OCI-M1 (cell line): ENCODE measurements at places on chromosomes 11 and 22.

DNA sequence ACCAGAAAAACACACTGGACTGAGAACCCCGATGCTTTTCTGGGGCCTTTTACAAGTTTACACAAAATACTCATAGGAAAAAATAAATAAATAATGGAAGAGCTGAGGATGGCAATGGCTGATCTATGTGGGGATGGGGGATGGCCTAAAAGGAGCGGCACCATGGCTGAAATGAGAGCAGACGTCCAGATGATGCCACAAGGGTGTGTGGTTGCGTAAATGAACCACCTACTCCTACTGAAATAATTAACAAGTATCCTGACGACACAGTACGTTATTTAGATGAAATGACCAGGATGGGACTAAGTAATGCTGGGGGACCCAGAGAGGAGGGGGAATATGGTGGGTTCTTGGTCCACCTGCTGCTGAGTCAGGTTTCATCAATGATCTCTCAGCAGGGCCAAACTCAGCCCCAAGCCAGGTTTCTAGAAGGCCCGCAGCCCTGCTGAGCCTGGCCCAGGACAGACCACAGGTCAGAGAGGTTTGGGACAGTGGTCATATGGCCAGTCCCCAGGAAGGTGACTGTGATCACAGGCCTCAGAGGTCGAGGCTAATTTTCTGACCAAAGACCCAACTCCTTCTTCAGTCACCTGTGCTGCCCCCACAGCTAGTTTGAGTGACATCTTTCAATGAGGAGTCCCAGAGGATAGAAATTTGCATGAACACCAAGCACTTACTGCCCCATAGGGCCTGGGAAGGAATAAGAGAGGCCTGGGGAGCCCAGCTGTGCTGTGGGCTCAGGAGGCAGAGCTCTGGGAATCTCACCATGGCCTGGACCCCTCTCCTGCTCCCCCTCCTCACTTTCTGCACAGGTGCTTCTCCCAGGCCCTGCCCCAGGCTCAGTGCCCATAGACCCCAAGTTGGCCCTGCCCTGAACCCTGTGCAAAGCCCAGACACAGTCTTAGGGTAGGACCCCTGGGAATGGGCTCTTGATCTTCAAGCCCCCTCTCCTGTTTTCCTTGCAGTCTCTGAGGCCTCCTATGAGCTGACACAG, 76.3 kb upstream of the IGLL5 start:
- DNase-seq = no peak

DNA sequence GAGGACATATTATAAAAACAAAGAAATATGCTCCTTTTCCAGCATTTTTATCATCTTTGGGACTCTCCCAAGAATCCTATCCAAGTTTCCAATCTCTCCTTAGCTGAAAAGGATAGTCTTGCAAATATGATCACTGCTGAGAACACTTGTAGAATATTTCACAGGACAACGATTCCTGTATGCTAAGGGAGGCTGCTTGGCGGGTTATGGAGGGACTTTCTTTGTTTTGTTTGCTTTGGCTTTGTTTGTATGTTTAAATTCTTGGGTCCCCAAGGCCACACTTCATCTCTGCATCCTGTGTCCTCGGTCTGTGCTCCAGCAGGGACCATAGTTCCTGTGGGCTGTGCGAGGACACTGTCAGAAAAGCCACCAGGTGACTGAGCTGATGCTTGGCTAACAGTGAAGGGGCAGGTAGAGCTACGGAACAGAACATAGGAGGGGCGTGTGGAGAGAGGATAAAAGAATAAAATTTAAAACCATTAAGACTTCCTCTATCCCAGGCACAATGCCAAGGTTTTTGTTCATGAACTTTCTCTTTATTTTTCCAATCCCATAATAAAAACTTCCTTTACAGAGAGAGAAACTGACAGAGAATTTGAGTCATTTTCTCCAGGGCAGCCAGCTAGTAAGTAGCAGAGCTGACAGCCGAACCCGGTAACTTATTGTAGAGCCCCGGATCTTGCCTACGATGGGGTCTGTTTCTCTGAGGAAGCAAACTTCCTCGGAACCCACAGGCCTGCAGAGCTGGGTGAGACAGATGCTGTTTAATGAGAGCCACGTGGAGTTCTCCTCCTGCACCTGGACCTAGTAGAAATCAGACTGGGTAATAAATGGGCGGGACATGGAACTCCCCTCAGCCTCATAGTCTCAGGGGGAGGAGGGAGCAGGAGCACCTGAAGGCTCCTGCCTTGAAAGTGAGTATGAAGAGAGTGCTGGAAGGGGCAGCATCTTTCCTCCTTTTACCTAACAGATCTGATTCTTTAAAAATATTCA, at the start of gene IZUMO1R:
TSS of gene IZUMO1R (plus strand) at position 615 of the 993 bp plus-strand sequence. CDS start 1,057 bp downstream, outside the sequence.
- DNase-seq = no peak

DNA sequence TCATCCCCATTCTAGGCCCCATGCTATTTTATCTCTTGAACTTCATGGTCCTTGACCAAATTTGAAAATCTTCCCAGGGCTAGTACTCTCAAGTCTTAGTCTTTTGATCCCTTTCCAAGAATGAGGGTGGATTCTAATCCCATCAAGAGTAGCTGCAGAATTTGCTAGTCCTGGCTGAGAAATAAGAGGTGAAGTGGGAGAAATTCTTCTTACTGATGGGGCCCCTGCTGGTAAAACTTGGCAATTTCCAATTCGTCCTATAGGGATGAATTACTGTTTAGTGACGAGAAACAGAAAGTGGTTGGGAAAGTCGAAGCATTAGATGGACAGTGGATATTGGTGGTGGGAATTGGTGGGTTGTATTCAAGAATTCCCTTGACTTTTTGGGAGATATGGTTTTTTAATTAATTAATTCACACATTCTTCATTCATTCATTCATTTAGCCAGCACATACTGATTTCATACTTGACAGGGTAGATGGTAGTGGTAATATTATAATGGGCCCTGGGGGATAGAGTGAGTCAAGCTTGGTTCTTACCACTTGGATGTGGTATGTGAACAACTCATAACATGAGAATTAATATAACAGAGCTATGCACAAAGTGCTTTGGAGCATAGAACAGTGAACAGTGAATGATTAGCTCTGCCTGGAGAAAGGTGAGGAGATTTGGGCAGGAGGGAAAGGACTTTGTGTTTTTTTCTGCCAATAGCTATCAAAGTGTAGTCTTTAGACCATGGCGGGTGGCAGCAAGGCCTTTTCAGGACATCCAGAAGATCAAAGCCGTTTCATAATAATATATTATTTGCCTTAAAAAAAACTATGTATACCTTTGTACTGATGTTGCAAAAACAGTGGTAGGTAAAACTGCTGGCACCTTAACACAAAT, 103.8 kb downstream of the STIM1 start:
- peak; percentile 49 for DNase-seq

GRCh38 chr22:26554956-26555355, 35.0 kb downstream of the TPST2 start:
- no peak for DNase-seq

GRCh38 chr11:85495918-85496317, 131.2 kb downstream of the DLG2 start:
- DNase-seq = no peak

- DNase-seq = no peak
Observed at GRCh38 chr11:66727282-66728037, 1.6 kb downstream of the SPTBN2 start.

GRCh38 chr11:20596205-20597153, 2.9 kb upstream of the SLC6A5 start:
- peak; percentile 75 for DNase-seq

DNA sequence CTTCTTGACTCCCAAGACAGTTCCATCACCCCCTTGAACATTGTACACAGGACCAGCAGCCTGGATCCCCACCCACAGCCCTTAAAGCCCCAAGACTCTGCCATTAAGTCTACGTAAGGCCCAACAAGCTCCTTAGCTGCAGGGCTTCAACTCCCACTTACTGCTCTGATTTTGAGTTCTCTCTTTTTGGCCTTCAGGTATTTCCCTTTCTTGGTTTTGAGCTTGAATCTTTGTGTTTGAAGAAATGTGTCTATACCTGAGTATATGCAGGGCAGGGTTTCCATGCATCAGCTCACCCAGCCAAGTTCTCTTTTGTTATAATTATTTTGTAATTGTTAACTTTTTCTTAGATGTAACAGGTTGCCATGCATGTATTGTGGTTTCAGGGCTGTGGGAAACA, 10.4 kb upstream of the MPEG1 start:
- DNase-seq = no peak

- DNase-seq = no peak
Observed at GRCh38 chr11:64856382-64857227, 12.2 kb upstream of the CDC42BPG start.

DNA sequence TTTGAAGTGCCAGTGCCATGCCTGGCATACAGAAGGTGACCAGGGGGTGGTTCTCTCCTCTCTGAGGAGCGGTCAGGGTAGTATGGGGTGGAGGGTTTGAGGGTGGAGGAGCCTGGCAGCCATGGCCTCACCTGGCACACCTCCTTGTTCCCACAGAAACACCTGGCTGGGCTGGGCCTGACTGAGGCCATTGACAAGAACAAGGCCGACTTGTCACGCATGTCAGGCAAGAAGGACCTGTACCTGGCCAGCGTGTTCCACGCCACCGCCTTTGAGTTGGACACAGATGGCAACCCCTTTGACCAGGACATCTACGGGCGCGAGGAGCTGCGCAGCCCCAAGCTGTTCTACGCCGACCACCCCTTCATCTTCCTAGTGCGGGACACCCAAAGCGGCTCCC, 9.6 kb downstream of the SERPINH1 start:
- DNase-seq = no peak
